ENCODE measurements at places on chromosomes 6 and 20. TPM values are rescaled to one million over a fixed set of nuclear protein-coding genes. Genes with fewer than 3 reads are reported as not detected.

DNA sequence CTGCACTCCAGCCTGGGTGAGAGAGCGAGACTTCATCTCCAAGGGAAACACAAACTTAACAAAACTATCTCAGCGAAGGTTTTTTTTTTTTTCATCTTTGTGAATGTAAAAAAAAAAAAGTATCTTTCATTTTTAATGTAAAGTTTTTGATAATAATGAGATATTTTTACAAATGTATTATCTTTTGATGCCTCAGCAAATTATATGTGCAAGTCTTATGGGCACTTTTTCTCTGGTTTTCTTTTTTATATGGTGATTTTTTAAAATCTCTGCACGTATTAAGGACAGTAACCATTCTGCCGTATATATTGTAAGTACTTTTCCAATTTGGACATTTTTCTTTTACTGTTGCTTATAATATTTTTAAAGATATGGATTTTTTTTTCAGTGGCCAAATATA, 76.8 kb downstream of the MAFB start:
- no peak overlapping the region for H3K27ac ChIP-seq
- no peak for DNase-seq
- no peaks in the 10 kb centered on the region for H3K4me1 ChIP-seq
- H3K4me3 ChIP-seq, result no peak overlapping the region
- H3K36me3 ChIP-seq, result no peaks in the 10 kb centered on the region

GRCh38 chr20:33622705-33623365, 39.3 kb upstream of the C20orf144 start:
- H3K27ac ChIP-seq, result no peak overlapping the region
- H3K36me3 ChIP-seq, result peaks cover 48% of the 10 kb centered on the region

DNA sequence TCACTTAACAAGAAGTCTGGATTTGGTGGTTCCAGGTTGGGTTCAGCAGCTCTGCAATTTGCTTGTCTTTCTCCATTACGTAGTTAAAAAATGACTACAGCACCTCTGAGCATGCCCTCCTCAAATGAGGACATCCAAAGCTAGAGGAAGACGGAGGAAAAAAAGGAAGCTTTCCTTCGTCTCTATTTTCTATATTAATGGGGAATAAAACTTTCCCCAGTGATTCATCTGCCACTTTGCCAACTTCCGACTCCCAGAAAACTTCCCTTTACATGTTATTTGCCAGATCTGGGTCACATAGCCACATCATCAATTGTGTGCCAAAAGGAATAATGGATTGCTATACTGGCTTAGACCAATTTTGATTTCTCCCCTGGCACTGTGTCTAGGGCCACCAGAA, 69.5 kb downstream of the ZFAND3 start:
- peaks cover 62% of the 10 kb centered on the region for H3K4me1 ChIP-seq
- no peak overlapping the region for H3K27ac ChIP-seq
- H3K27me3 ChIP-seq, result no peaks in the 10 kb centered on the region
- no peak for DNase-seq
- H3K36me3 ChIP-seq, result peaks cover 5% of the 10 kb centered on the region
- no peak overlapping the region for H3K4me3 ChIP-seq

DNA sequence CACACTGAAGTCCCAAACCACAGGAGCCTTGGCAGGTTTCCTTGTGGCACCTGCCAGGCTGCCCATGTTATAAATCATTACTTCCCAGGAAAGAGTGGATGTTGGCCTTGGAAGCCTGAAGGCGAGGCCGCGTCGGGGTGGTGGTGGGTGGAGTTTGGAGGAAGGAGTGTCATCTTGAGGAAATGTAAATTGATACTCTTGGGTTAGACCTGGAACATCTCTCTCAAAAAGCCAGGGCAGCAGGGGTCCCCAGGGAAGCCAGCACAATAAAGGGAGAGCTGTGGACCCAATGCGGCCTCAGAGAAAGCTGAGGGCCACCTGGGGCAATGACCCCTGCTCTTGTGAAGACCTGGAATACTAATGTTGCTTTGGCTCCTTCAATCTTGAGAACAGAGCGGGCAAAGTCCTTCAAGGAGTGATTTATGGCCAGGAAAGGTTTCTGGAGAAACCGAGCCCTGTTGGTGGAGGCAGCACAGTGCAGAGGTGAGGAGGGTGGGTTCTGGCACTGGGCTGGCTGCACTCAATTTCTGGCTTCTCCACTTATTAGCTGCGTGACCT, 26.3 kb upstream of the TRAF3IP2 start:
- no peaks in the 10 kb centered on the region for H3K36me3 ChIP-seq
- no peaks in the 10 kb centered on the region for H3K27me3 ChIP-seq
- H3K27ac ChIP-seq, result no peak overlapping the region

DNA sequence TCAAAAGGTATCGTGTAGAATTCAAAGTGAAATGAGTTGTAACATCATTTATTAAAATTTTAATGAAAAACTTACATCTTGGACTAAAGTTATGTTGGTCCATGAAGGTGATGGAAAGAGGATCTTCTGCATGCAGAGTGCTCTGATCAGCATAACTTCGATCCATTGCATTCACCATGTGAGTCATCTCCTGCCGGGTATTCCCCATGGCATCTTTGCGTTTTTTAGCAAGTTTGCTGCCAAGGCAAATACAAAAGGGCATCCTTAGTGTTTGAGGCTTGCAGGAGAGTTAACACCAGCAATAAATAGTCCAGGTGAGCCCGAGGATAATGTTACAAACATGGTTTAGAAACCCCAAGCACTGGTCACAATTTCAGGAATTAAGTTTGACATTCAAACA, 104.2 kb upstream of the THEMIS start:
- no peak for DNase-seq
- H3K4me1 ChIP-seq, result no peaks in the 10 kb centered on the region
- H3K27me3 ChIP-seq, result no peaks in the 10 kb centered on the region
- H3K36me3 ChIP-seq, result peaks cover 3% of the 10 kb centered on the region
- no peak overlapping the region for H3K27ac ChIP-seq

DNA sequence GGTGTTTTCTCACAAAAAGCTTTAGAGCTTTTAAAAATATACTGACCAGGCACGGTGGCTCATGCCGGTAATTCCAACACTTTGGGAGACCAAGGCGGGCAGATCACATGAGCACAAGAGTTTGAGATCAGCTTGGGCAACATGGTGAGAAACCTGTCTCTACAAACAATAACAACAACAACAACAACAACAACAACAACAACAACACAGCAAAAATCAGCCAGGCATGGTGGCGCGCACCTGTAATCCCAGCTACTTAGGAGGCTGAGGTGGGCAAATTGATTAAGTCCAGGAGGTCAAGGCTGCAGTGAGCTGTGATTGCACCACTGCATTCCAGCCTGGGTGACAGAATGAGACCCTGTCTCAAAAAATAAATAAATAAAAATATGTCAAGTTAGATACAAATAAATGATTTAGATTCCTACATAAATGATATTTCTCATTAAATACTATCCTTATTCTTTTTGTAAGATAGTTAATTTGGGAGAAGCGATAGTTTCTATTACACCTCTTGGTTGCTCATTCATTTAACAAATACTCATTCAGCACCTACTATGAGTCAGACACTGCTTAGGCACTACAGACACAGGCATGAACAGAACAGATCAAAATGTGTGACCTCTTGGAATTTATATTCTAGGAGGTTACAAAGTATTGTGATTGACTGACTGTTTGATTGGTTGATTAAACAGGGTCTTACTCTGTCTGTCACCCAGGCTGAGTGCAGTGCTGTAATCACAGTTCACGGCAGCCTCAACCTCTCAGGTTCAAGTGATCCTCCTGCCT, 83.5 kb upstream of the BEND3 start:
- H3K27me3 ChIP-seq, result no peaks in the 10 kb centered on the region
- no peaks in the 10 kb centered on the region for H3K4me1 ChIP-seq
- H3K36me3 ChIP-seq, result no peaks in the 10 kb centered on the region
- no peak for DNase-seq
- no peak overlapping the region for H3K4me3 ChIP-seq
- H3K27ac ChIP-seq, result no peak overlapping the region

DNA sequence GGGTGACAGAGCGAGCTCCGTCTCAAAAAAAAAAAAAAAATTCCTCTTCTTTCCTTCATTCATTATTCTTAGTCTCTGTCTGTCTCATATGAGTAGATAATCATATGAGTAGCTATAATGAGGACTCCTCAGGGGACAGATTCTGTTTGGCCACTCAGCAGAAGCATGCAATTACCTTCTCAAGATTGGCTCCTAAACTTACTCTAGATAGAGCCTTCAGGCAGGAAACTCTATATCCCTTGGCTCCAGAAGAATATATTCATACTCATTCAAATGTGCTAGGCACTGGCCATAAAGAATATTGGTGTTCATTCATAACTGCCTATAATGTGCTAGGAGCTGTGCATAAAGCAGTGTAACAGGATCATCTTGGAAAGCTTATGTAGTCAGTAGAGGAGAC, 2.2 kb upstream of the ACAT2 start:
- DNase-seq, result no peak
- H3K4me1 ChIP-seq, result peaks cover 36% of the 10 kb centered on the region
- no peaks in the 10 kb centered on the region for H3K27me3 ChIP-seq
- H3K4me3 ChIP-seq, result no peak overlapping the region

GRCh38 chr20:61722146-61722678, 343.5 kb downstream of the TAF4 start:
- H3K27ac ChIP-seq, result no peak overlapping the region
- no peak overlapping the region for H3K4me3 ChIP-seq
- peaks cover 70% of the 10 kb centered on the region for H3K27me3 ChIP-seq
- H3K4me1 ChIP-seq, result no peaks in the 10 kb centered on the region
- H3K36me3 ChIP-seq, result no peaks in the 10 kb centered on the region
- DNase-seq, result no peak

DNA sequence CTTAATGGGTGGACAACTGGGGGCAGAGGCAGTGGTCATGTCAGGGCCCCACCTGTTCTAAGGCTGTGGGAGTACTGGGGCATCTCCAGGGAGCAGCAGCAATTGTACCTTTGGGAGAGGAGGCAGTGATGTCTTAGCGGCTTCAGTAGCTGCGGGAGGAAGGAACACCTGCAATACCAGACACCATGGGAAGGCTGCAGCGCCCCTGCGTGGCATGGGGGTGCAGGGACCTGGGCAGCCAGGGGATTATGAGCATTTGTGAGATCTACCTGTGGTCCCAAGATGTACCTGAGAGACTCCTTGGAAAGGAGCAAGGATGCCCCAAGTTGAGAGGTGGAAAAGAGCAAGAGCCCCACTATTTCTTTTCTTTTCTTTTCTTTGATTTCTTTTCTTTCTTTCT, 112.1 kb upstream of the GPR6 start:
- no peak overlapping the region for H3K27ac ChIP-seq
- H3K27me3 ChIP-seq, result no peaks in the 10 kb centered on the region
- no peak for DNase-seq

- H3K36me3 ChIP-seq, result peaks cover 74% of the 10 kb centered on the region
- no peak for DNase-seq
These were observed 12.8 kb downstream of the RBCK1 start for GRCh38 chr20:420721-421574.

- peaks cover 92% of the 10 kb centered on the region for H3K4me1 ChIP-seq
- DNase-seq, result no peak
- no peaks in the 10 kb centered on the region for H3K36me3 ChIP-seq
- H3K4me3 ChIP-seq, result peak overlapping the region; percentile 78
These were observed 2.2 kb downstream of the IFNGR1 start for GRCh38 chr6:137216875-137217553.

GRCh38 chr6:13234130-13234529, 94.2 kb downstream of the TBC1D7 start:
- H3K27me3 ChIP-seq, result no peaks in the 10 kb centered on the region
- no peak for DNase-seq

DNA sequence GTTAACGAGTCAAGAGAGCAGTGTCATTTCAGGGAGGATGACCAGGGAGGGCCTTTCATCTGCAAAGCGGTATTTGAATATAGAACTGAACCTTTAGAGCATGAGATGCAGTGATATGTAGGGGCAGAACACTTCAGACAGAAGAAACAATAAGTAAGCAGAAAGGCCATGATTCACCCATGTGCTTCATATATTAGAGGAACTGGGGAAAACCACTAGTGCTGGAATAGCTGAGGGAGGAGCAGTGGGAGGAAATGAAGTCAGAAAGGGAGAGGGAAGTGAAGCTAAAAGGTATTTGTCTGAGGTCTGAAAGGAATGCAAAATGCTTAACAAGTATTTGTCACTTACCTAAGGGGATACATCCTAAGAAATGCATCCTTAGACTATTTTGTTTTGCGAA, 391.2 kb downstream of the ADGRB3 start:
- H3K36me3 ChIP-seq, result no peaks in the 10 kb centered on the region
- H3K27ac ChIP-seq, result no peak overlapping the region
- H3K4me1 ChIP-seq, result no peaks in the 10 kb centered on the region
- H3K4me3 ChIP-seq, result no peak overlapping the region
- no peaks in the 10 kb centered on the region for H3K27me3 ChIP-seq

- no peaks in the 10 kb centered on the region for H3K27me3 ChIP-seq
- DNase-seq, result no peak
- H3K36me3 ChIP-seq, result no peaks in the 10 kb centered on the region
- H3K27ac ChIP-seq, result no peak overlapping the region
These were observed 677.7 kb downstream of the DOK5 start for GRCh38 chr20:55153001-55153645.

DNA sequence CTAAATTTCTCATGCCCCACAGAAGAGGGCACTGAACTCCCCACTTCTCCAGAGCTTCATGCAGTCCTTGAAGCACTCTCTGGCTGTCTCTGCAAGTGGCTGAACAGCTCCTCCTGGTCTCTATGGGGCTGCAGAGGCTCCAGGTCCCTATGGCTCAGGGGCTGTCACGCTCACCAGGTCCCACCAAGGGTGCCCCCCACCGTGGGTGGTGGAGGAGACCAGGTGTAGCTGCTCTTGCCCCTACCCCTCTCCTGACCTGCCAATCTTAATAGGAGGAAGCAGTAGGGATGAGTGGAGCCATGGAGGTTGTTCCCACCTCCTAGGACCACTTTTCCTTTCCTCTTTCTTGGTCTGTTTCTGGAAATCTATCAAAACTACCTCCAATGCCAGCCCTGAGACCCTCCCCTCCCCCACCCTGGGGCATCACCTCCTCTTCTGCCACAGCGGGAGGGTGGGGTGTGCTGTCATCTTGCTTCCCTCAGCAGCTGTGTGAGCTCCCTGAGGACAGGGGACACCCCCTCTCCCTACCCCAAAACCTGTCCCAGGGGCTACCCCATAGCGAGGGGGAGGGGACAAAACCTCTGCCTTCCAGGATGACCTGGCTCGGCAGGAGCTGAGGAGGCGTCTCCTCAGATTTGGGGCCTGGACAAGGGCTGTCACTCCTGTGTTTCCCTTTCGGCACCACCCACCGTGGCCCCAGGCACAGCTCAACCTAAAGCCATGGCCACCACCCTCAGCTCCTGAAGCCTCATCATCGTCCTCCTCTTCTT, 12.0 kb upstream of the RAET1E start:
- no peaks in the 10 kb centered on the region for H3K36me3 ChIP-seq
- no peaks in the 10 kb centered on the region for H3K27me3 ChIP-seq
- no peak for DNase-seq
- no peak overlapping the region for H3K27ac ChIP-seq

Gene CCN6
- total RNA-seq, result not detected

Gene ZSWIM3
- total RNA-seq, result 2.0 TPM

Gene HSPA1L
- 2.2 TPM for total RNA-seq

Gene LRFN2
- not detected for total RNA-seq

Gene TP53TG5
- 0.80 TPM for total RNA-seq

Gene HDGFL1
- total RNA-seq, result not detected

Gene RSPO3
- total RNA-seq, result 0.27 TPM

Gene LHFPL5
- total RNA-seq, result not detected
